MG63 (cell line): ENCODE measurements at places on chromosomes 5 and 9.

GRCh38 chr9:95092262-95093072 is 225.0 kb downstream of the FANCC start:
- DNase-seq = peak; percentile 35

DNA sequence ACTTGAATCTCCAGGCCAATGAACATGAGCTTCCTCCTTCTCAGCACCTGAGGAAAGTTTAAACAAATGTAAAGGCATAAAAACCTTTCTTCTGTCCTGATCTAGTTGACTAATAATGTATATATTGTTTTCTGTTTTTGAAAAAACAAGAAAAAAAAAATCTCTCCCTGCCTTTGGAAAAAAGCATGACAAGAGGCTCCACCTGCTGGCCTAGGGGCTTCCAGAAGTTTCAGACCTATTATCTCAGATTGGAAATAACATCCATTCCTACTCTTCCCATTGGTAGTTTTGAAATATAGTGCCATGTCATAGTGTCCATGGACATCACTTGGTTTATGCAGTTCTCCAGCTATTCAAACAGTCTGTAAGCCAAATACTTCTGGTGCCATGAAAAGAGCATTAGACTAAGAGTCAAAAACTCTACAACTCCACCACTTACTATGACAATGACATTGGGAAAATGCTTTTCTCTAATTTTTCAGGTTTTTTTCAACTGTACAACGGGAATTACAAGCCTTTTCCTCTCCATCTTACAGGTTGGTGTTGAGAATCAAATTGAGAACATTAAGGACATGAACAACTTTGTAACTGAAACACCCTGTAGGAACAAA is 409.6 kb upstream of the MPDZ start:
- peak; percentile 65 for DNase-seq

GRCh38 chr5:30930736-30931135 is 262.8 kb upstream of the CDH6 start:
- peak; percentile 54 for DNase-seq

GRCh38 chr9:35690614-35691333 is 1.0 kb upstream of the TPM2 start:
- peak; percentile 95 for DNase-seq
